ENCODE measurements at places on chromosomes 7 and 10. TPM values are rescaled to one million over a fixed set of nuclear protein-coding genes. Genes with fewer than 3 reads are reported as not detected.

GRCh38 chr10:78953113-78953798 is 115.5 kb upstream of the ZMIZ1 start:
- DNase-seq: no peak

DNA sequence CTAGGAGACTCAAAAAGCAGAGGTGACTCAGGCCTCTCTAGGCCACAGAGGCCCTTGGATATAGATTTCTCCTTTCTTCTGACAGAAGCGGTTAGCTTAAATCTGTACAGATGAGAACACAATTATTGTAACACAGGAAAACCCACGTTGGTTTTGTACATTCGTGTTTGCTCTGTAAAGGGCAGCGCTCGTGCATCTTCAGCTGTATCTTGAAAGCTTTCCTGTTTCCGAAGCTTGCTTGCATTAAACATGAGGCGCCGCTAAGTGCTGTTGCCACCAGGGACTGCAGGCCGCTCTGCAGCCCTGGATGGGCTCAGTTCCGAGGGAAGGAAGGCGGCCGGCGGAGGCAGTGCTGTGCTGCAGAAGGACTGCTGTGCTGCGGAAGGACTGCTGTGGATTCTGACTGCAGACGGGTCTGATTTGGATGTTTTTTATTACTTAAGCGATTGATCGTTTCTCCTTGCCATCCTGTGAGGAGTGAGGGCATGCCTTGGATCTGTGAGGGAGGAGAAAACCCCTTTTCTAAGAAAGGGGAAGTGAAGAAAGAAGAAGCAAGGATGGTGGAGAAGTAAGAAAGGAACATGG is 53.3 kb downstream of the FHIP2A start:
- DNase-seq: no peak

GRCh38 chr10:98255146-98255877 is 12.7 kb downstream of the LOXL4 start:
- no peak for DNase-seq

- no peak for DNase-seq
Observed at GRCh38 chr7:63042730-63043511, 955.7 kb upstream of the ZNF722 start.

- no peak for DNase-seq
Observed at GRCh38 chr7:134088199-134088598, 38.9 kb upstream of the LRGUK start.

- no peak for DNase-seq
Observed at GRCh38 chr10:77949167-77949566, 22.6 kb upstream of the DLG5 start.

DNA sequence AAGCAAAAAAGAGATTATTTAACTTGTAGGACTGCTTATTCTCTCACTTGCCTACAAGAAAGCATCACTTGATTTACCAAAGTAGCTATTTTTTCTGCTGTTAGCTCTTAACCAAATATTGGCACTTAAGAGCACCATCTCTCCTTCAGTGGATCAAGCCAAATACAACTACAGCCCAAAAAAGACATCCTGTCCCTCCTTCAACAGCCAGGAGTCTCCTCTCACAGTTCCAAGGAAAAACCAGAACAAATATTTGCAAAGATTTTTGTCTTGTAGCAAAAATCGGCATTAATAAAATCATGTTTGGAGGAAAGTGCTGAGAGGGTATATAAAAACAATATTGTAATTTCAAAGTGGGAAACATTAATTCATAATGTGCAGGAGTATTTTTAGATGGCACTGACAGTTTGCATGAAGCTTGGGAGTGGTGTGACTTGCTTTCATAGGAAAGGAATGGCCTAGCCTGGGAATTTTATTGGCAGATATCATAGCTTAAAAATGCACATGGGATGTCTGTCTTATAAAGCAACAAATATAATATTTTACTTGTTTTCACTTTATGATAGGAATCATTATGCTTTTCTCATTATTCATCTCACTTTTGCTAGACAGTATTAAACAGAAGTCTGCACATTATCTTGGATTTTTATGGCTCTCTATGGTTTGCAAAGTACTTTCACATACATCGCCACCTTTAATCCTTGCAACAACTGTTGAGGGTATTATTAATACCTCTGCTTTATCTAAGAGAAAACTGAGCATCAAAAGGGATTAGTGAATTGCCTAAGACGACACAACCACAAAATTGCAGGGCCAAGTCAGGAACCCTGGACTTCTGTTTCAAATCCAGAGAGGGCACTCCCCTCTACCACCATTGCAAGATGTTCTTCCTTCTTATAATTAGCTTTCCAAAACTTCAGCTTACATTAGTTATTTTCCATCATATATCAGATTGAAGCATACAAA is 103.5 kb downstream of the AGMO start:
- no peak for DNase-seq

CUZD1 gene
- total RNA-seq: 0.73 TPM

RBAK gene
- 14.7 TPM for total RNA-seq

FBXW4 gene
- 74.1 TPM for total RNA-seq

GARIN1A gene
- 0.80 TPM for total RNA-seq

SLC16A9 gene
- 0.07 TPM for total RNA-seq

All from T-helper 17 cell (primary cell).